Activated T-cell treated with anti-CD3 and anti-CD28 coated beads, Interleukin-2, amount 50 U/mL, for 24 hours (primary cell): ENCODE measurements at places on chromosomes 1 and 21.

GRCh38 chr1:56169856-56170255, 409.5 kb downstream of the PLPP3 start:
- no peak for DNase-seq

- no peak for DNase-seq
These were observed 35.3 kb downstream of the RGS8 start for GRCh38 chr1:182649041-182649440.

GRCh38 chr1:89971600-89971999, 23.3 kb upstream of the ZNF326 start:
- no peak for DNase-seq

GRCh38 chr1:5343256-5344020, 648.8 kb downstream of the NPHP4 start:
- DNase-seq: no peak

GRCh38 chr21:46217511-46218196, 10.9 kb downstream of the LSS start:
- DNase-seq: no peak

DNA sequence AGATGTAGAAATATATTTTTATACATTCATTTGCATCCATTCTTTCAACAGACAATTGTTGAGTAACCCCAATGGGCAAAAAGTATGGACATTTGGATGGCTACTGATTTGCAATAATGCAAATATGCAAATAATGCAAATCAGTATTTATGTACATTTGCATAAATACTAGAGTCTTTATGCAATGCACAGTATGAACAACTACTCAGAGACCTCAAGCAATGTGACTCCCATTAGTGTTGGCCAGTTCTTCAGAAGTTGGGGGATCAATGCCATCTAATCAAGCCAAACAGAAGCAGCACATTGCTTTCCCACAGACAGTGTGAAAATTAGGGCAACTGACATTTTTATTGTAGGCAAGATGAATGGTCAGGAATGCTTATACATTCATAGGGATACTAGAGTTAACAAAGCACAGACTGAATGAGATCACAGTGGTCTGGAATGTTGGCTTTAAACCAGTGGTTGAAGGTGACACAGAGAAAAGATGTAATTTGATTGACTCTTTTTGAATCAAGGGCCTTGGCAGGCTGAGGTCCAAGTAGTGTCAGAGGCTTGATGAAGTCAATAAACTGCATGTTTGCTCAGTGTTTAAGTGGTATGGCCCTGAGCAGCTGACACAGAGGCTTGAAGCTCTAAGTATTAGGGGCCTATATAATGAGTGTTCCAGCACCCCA, 256.6 kb downstream of the CTH start:
- DNase-seq: no peak

GRCh38 chr1:238252033-238252802, 361.5 kb upstream of the ZP4 start:
- DNase-seq: no peak

GRCh38 chr1:179550746-179551682, 24.7 kb downstream of the NPHS2 start:
- no peak for DNase-seq

GRCh38 chr1:80582980-80583379, 1217.8 kb upstream of the ADGRL2 start:
- DNase-seq: no peak

DNA sequence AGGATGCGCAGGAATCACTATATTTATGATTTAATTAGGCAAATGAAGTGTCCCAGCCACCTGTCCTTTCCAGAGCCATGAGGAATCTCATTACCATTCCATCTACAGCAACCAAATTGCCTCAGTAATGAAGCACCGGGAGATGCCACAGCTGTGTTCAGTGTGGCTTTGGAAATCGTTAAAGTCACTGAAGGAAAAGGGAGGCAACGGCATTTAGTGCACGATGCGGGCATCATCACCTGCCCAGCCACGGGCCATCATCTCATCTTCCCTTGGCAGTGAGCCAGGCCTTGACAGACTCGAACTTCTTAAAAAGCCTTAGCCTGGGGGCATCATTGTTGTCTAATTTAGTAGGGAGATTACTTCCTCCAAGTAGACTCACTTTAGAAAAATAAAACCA, 67.8 kb downstream of the CNIH3 start:
- DNase-seq: no peak
